ENCODE measurements at places on chromosomes 16 and 17.

DNA sequence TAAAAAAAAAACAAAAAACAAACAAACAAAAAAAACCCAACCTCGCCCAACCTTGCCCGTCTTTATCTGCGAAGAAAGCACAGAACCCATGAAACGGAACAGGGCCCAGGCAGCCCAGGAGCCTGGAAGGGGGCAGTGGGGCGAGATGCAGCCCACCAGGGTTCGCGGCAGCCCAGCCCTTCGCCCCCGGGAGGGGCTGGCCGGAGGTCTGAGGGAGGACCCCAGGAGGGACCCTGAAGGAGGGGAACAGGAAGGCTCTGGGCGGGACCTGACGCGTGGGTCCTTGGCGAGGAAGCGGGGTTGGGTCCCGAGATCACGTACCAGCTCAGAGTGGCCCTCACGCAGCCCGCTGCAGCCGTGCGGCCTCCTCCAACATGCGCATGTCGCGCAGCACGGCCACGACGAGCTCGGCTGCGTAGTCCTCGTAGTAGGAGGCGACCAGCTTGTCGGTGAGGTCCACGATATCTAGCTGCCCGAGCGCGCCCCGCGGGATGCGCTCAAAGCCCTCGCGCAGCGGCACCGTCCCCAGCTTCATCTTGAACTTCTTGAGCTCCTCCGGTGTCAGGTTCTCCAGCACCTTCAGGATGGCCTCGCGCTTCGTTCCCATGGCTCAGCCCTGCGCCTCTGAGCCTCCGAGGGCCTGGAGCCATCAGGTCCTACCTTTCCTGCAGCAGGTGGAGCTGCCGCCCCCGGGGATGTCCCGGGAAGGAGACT, at the start of gene PYDC1:
PYDC1 (minus strand) TSS at position 714 of the 714 bp plus-strand sequence; CDS start at position 607, 107 bp downstream.
- no peak for DNase-seq

DNA sequence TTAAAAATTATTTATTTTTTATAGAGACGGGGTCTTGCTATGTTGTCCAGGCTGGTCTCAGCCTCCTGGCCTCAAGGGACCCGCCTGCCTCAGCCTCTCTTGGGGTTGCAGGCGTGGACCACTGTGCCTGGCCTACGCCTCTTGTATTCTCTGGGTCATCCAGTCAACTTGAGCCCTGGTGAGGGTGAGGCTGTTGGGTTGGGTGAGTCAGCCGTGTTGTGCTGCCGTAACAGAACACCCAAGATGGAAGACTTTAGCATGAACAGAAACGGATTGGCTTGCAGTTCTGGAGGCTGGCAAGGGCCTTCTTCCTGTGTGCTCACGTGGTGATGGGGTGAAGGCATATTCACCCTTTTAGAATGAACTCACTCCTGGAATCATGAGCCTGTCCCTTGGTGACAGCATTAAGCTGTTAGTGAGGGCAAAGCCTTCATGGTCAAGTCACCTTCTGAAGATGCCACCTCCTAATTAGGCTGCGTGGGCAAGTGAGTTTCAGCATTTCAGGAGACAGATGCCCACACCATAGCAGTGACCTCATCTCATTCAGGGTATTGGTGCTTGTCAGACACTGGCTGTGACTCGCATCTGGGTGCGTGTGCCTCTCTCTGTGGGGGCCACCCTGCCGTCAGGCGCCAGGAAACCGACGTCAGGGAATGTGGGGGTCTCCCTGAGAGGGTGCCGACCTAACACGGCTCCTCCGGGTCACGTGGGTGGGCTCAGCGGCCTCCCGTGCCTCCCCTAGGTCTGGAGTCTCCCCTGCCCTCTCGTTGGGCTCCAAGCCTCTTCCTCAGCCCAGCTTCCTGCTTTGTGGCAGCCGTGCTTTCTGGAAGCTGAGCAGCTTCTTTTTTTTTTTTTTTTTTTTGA, 49.8 kb downstream of the WDR45B start:
- peak; percentile 27 for DNase-seq

GRCh38 chr17:5826384-5826783, 242.1 kb upstream of the NLRP1 start:
- no peak for DNase-seq

DNA sequence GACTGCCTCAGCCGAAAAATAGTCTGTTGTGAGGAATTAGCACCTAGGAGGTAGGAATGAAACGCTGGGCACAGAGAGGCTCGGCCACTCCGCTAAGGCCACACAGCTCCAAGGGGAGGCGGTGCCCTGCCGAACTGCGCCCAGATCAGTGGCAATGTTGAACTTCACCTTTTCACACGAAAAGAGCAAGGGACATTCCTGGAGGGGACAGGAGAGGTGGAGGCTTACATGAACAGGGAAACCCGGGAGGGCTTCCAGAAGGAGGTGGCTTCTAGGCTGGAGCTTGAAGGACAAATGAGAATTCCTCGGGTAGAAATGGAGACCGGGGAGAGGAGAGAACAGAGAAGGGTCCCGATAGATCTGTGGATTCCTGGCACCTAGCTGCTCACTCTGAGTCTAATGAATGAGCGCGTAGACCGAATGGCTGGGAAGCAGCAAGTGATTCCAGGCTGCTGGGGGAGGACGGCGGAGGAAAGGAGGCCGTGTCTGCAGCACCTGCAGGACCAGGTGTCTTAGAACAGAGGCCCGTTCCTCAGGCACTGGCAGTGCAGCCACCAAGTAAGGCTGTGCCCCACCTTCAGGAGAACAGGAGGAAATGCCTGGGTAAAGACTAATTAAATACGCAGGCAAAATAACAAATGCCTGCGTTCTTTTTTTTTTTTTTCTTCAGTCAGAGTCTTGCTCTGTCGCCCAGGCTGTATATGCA, 722 bp upstream of the SLC38A10 start:
- DNase-seq, result peak; percentile 46

DNA sequence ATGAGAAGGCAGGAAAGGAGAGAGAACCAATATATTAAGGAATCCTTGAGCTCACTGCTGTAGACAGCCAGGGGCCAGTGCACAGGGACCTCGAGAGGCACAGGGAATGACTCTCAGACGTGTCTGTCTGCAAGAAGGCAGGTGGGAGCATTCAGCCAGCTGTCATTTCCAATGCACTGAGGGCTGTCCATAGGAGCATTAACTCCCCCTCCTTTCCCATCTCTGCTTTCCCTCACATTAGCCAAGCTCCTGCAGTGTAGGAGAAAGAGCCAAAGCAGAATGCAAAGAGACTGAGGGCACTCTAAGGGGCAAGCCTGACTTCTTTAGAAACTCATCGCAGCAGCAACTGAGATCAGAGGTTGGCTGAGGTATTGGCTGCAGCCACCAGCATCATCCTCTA, 218.3 kb downstream of the CDH13 start:
- no peak for DNase-seq

GRCh38 chr17:31357091-31357490, 34.4 kb upstream of the RAB11FIP4 start:
- no peak for DNase-seq

- no peak for DNase-seq
Measured at GRCh38 chr16:50198802-50199403, 45.8 kb downstream of the TENT4B start.

- DNase-seq, result no peak
Measured at GRCh38 chr16:63037761-63038396, 1001.6 kb upstream of the CDH8 start.

GRCh38 chr16:88578446-88579313, 8.5 kb downstream of the ZC3H18 start:
- DNase-seq, result no peak

- no peak for DNase-seq
Measured at GRCh38 chr17:49597436-49597835, 21.8 kb downstream of the NXPH3 start.

GRCh38 chr16:80718480-80719220, 85.7 kb downstream of the CDYL2 start:
- peak; percentile 31 for DNase-seq

DNA sequence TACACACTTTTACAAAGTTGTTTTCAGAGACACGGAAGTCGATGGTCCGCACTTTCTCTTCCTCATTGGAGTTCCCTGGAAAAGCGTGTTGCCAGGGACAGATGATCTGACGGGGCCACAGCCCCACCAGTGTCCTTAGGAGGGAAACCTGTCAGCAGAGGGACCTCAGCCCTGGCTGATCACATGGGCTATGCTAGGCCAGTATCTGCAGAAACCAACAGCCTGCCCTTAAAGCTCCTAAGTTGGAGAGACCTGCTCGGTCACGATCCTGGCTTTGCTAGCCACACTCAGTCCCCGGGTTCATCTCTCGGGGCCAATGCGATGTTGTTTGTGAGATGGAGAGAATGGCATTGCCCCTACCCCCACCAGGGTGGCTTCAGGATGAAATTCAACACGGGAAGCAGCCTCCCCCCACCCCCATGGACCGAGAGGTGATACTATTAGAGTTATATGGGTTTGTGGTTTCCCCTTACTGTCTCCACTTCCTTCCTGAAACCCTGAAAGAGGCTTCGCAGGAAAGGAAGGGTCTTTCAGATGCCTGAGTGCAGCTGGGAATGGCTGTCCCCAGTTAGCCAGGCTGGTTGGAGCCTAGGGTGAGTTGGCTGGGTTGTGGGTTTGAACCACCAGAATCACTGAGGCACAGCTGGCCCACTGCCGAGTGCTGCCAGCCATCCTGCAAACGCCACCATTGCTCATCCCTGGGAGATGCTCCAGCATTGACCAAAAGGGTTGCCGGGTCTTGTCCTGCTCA, 16.6 kb downstream of the RMI2 start:
- DNase-seq, result no peak

DNA sequence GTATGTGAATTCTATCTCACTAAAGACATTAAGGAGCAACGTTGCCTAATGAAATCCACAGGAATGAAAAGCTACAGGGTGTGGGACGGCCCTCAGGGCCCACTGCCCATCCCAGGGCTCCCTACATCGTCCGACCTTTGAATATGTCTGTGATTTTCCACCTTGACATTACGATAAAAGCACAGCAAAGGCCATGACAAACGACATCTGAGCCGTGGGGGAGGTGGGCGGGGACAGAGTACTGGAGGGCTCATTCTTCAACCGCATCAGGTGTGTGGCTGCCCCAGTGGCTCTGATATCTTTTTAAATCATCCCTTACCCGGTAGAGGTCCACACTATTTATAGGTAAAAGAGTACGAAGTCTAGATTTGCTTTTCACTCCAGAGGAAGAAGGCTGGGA, 35.1 kb downstream of the LMF1 start:
- no peak for DNase-seq

GRCh38 chr17:50219342-50219741, 17.9 kb upstream of the COL1A1 start:
- DNase-seq, result peak; percentile 88

DNA sequence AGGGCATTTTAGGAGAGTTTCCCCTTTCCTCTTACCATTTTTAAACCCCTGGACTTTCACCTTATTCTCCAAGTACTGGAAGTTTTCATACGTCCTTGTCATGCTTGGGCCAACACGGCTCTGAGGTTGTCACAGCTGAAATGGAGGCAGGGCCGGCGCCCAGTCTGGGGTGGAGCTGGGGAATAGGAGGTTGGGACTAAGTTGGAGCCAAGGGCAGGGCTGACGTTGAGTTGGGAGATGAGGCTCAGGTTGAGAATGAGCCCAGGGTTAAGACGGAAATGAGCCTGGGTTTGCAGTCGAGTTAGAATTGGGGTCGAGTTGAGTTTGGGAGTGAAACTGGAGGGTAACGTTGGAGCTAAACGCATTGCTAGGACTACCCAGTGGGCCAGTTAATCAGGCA, 1.3 kb downstream of the CLEC10A start:
- no peak for DNase-seq

GRCh38 chr17:50904518-50905459, 38.6 kb upstream of the TOB1 start:
- DNase-seq, result no peak

- peak; percentile 27 for DNase-seq
Measured at GRCh38 chr16:23724096-23724784, 11.2 kb upstream of the ERN2 start.

DNA sequence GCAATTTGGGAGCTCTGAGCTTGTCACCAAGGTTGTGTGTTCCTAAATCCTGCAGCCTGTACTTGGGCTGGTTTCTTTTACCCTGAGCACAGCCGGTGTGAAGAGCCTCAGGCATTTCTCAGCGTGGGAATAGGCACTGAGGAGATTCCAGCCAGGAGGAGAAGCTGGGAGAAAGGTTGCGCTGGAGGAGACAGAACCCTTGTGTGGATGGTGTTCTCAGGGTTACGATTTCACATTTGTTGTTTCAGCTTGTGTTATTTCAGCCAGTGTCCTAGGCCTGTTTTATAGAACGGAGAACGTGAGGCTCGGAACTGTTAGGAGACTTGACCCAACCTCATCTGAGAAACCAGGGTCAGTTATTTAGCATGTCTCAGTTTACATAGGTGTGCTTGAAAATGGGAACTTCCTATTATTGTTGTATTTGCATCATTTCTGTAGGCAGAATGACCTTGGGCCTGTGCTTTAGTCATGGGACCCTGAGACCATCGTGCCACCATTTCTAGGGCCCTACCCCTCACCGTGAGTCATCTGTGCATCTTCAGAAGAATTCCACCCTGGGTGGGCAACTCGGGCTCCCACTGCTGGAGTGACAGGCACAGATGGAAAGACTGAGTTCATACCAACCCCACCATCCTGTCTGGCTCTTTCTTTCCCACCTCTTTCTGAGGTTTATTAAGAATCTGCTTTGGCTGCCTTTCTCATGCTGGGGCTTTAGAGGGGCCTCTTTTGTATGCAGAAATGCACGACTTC, 134.9 kb downstream of the MSI2 start:
- DNase-seq, result no peak

DNA sequence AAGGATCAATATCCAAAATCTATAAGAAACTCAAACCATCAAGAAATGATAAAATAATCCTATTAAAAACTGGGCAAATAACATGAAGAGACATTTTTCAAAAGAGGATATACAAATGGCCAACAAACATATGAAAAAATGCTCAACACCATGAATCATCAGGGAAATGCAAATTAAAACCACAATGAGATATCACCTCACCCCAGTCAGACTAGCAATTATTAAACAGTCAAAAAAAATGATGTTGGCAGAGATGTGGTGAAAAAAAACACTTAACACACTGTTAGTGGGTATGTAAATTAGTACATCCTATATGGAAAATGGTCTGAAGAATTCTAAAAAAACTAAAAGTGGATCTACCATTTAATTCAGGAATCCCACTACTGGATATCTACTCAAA, 379.0 kb upstream of the SOX9 start:
- no peak for DNase-seq

GRCh38 chr17:66459811-66460270, 157.4 kb downstream of the PRKCA start:
- DNase-seq, result peak; percentile 99

Data from fibroblast of villous mesenchyme (primary cell).